Tongue (tissue), 3 donors: ENCODE measurements at places on chromosomes 2 and 18.

GRCh38 chr2:11786191-11786590 is 39.8 kb downstream of the LPIN1 start:
- no peak for DNase-seq

- no peak for DNase-seq
Measured at GRCh38 chr2:230924092-230924469, 961 bp downstream of the GPR55 start.

- no peak for DNase-seq
Measured at GRCh38 chr2:74755386-74755785, 78.5 kb upstream of the HK2 start.

GRCh38 chr2:30363406-30363805 is 83.6 kb upstream of the LCLAT1 start:
- no peak for DNase-seq

GRCh38 chr18:78352910-78353309 is 626.7 kb upstream of the SALL3 start:
- DNase-seq, result peak; percentile 3

DNA sequence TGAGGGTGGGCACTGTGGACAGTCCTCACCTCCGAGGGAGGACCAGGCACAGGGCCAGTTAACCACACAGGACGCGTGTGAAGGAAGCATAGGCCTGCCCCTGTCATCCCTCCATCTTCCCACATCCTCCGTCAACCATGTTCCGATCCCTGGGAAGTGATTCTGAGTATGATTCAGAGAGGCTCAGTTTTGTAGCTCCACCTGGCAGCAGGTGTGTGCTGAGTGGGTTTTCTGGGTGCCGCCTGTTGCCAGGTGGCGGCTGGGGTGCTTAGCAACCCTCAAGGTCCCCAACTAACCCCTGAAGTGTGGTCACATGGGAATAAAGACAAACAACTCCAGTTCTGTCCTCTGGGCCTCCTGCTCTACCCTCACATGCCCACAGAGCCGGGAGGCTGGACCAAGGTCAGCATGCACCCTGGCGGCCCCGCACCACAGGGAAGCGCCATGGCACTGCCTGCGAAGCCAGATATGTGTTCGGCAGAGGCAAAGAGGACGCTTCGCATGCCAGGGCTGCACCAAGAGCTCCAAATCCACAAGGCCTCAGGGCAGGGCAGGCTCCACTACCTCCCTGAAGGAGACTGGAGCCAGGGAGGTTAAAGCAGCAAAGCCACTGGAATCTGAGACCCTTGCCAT is 60.0 kb downstream of the ADCY3 start:
- no peak for DNase-seq

DNA sequence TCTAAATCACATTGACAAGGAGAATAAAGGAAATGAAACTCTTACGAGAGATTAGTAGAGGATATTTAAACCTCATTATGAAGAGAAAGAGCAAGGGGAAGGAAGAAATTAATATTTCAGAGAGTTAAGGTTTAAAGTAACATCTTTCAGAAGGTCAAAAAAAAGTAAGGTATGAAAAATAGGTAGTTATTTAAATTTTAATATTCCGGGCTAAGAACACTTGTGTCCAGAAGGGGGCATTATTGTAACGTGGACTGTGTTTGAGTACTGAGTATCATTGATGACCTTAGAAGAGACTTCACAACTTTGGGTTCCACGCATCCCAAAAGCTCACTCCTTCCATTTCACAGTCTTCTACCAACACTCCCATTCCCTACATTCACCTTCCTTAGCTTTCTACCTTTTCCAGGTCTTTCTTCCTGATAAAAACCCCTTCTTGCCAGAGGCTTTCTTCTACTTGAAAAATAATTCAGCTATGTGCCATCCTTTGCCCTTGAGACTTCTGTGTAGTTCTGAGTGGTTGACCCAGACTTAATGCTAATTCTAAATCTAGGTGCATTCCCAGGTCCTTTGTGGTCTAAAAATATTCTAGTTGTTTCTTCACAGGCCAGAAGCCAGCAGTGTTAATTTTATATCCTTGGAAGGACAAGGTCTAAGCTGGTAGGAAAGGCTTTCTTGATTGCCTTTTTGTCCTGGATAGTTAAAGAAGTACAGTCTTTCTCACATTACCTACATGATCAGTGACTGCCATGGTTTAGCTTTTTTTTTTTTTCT is 16.5 kb downstream of the DYNC1I2 start:
- peak; percentile 25 for DNase-seq
